ENCODE measurements at places on chromosomes 2 and 18. TPM values are rescaled to one million over a fixed set of nuclear protein-coding genes. Genes with fewer than 3 reads are reported as not detected.

The TLX2 gene
- 6.6 TPM for total RNA-seq

The FOXD4L1 gene
- total RNA-seq: not detected

DNA sequence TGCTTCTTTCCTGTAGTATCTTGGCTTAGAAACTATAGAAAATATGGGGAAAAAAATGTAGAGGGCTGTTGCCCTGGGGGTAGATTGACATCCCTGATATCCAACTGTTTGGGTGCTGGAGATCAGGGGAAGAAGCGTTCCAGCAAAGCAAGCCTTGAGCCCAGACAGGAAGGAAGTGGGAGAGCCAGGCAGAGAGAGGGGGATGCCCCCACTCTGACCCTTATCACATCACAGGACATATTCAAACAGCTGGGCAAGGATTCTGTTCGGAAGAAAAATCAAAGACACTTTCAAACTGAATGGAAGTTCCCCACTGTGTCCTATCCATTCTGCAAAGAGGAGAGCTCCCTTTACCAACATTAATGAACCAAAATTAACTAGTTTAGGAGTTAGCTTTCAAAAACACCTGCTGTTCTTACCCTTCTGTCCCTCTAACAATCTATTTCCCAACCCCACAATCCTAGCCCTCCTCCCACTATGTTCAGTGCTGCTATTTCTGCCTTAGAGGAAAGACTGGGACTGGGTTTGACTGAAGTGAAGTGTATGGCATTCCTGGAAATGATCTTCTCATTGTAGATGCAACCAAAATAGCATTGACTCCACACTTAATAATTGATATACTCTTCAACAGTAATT is 16.9 kb upstream of the KCNG3 start:
- no peak for DNase-seq
- H3K27me3 ChIP-seq: no peaks in the 10 kb centered on the region
- H3K27ac ChIP-seq: no peak overlapping the region
- H3K36me3 ChIP-seq: no peaks in the 10 kb centered on the region
- H3K4me1 ChIP-seq: no peaks in the 10 kb centered on the region

- H3K36me3 ChIP-seq: no peaks in the 10 kb centered on the region
- H3K27ac ChIP-seq: no peak overlapping the region
- no peaks in the 10 kb centered on the region for H3K27me3 ChIP-seq
- H3K4me1 ChIP-seq: no peaks in the 10 kb centered on the region
Observed at GRCh38 chr2:69969126-69969983, 7.9 kb upstream of the ASPRV1 start.

The LAMA3 gene
- total RNA-seq: 106 TPM

The RAPH1 gene
- 22.6 TPM for total RNA-seq

GRCh38 chr18:79662034-79662433 is 17.6 kb upstream of the CTDP1 start:
- H3K4me3 ChIP-seq: no peak overlapping the region
- no peaks in the 10 kb centered on the region for H3K36me3 ChIP-seq
- no peaks in the 10 kb centered on the region for H3K27me3 ChIP-seq
- H3K4me1 ChIP-seq: no peaks in the 10 kb centered on the region
